ENCODE measurements at places on chromosomes 7 and 10.

GRCh38 chr10:118922226-118922625, 107.3 kb upstream of the NANOS1 start:
- no peak for DNase-seq

GRCh38 chr10:33353853-33354252, 19.4 kb upstream of the NRP1 start:
- DNase-seq, result no peak

- peak; percentile 29 for DNase-seq
Observed at GRCh38 chr7:92916770-92917224, 80.4 kb upstream of the CDK6 start.

- DNase-seq, result no peak
Observed at GRCh38 chr10:89390476-89391225, 1.8 kb upstream of the IFIT1 start.

- DNase-seq, result no peak
Observed at GRCh38 chr10:131144711-131145375, 166.7 kb downstream of the TCERG1L start.

DNA sequence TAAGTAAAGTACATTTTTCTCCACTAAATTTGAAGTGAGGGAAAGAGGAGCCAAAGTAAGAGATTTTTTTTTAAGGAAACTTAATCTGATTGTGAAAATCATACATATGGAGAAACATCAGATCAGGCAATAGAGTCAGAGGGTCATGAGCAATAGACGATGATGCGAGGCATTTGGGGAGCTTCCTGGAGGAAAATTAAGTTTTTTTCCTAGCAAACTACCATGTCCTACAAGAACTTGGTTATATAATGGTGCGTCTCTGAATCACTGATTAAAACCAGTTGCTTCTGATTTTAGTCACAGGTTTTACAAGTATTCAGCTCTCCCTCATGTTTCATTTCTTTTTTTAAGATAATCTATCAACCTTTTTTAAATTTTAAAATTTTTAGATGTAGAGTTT, 52.1 kb upstream of the MTURN start:
- DNase-seq, result no peak
